ENCODE measurements at places on chromosomes 12 and 14. TPM values are rescaled to one million over a fixed set of nuclear protein-coding genes. Genes with fewer than 3 reads are reported as not detected.

GRCh38 chr12:52783563-52784316, 6.6 kb upstream of the KRT76 start:
- no peak for DNase-seq

- no peak for DNase-seq
These were observed 10.3 kb upstream of the SP7 start for GRCh38 chr12:53346491-53346890.

DNA sequence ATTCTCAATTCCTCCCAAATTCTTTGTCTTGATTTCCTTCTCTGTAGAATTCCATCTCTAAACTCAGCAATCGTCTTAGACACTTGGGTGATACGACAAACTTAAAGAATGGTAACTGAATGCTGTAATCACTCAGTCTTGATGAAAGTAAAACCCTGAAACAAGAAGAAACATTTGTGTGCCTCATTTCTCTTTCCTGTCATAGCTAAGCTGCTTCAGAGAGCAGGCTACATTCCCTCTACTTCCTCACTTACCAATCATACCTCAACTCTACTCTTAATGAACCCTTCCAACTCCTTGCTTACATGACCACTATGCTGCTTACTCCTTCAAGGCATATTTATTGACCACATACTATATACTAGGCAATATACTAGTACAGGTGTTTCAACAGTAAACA, 8.3 kb downstream of the MAP4K5 start:
- DNase-seq = no peak

GRCh38 chr14:100241279-100241678, 2.3 kb downstream of the YY1 start:
- DNase-seq = no peak

The STAT2 gene
- 102 TPM for total RNA-seq

All from activated naive CD8-positive, alpha-beta T cell treated with anti-CD3 and anti-CD28 coated beads for 36 hours (primary cell).